ENCODE measurements at places on chromosomes 16 and 17. TPM values are rescaled to one million over a fixed set of nuclear protein-coding genes. Genes with fewer than 3 reads are reported as not detected.

GRCh38 chr17:57010487-57010886 lies 32.6 kb downstream of the SCPEP1 start:
- peaks cover 7% of the 10 kb centered on the region for H3K27me3 ChIP-seq
- no peak for DNase-seq
- H3K36me3 ChIP-seq: no peaks in the 10 kb centered on the region
- H3K4me1 ChIP-seq: peaks cover 6% of the 10 kb centered on the region
- no peak overlapping the region for H3K27ac ChIP-seq

Gene HEXIM1
- total RNA-seq: 63.3 TPM

Gene GOSR2
- total RNA-seq: 41.3 TPM

Gene RNF135
- total RNA-seq: 12.3 TPM

DNA sequence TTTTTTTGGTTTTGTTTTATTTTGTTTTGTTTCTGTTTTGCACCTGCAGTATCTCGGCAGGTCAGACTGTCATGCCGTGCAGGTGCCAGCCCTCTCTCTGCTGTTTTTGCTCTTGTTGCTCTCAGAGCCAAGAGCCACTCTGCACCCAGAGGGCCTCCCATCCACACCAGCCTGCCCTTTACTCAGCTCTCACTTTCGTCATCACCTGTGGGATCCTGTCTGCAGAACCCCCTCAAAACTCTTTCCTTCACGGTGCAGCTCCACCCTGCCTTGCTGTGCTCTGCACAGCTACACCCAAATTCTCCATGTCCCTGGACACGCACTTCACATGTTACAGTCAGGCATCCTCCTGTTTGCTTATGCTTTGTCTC lies 2.6 kb downstream of the AOC3 start:
- no peak overlapping the region for H3K4me3 ChIP-seq
- H3K4me1 ChIP-seq: no peaks in the 10 kb centered on the region
- H3K36me3 ChIP-seq: no peaks in the 10 kb centered on the region

Gene SPAG5
- 141 TPM for total RNA-seq

Measured in activated T-cell treated with anti-CD3 and anti-CD28 coated beads, Interleukin-2, amount 50 U/mL, for 72 hours (primary cell).